GM23338 (cell line): ENCODE measurements at places on chromosomes 3 and 15. TPM values are rescaled to one million over a fixed set of nuclear protein-coding genes. Genes with fewer than 3 reads are reported as not detected.

The SLC2A2 gene
- not detected in 2 replicates for total RNA-seq

GRCh38 chr3:45551214-45552010, 43.1 kb upstream of the LIMD1 start:
- DNase-seq, result no peak

- no peak for DNase-seq
Measured at GRCh38 chr3:123817413-123817812, 66.7 kb downstream of the MYLK start.

DNA sequence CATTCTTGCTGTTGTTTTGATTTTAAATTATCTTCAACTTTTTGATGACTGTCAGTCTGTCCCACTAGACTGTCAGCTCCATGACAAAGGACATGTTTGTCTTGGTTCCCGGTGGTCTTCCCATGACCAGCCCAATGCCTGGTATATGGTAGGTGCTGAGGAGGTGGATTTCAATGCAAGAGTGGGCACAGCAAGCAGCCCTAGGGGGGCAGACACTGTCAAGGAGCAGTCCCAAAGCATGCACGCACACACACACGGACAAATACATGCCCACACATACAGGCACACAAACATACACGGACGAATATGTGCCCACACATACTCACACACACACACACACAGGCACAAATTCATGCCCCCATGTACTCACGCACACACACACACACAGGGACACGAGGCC, 12.0 kb downstream of the KLF15 start:
- DNase-seq, result no peak

GRCh38 chr15:67035886-67036285, 29.5 kb upstream of the SMAD3 start:
- DNase-seq, result no peak

- peak; percentile 21 for DNase-seq
Measured at GRCh38 chr15:71628988-71629770, 181.2 kb upstream of the NR2E3 start.
